ENCODE measurements at places on chromosomes 2 and 18.

GRCh38 chr2:13585732-13586131, 869.0 kb downstream of the TRIB2 start:
- DNase-seq, result no peak

- no peak for DNase-seq
Measured at GRCh38 chr2:220779931-220780330, 792.2 kb downstream of the EPHA4 start.

- DNase-seq, result no peak
Measured at GRCh38 chr2:105849431-105850179, 104.9 kb downstream of the NCK2 start.

DNA sequence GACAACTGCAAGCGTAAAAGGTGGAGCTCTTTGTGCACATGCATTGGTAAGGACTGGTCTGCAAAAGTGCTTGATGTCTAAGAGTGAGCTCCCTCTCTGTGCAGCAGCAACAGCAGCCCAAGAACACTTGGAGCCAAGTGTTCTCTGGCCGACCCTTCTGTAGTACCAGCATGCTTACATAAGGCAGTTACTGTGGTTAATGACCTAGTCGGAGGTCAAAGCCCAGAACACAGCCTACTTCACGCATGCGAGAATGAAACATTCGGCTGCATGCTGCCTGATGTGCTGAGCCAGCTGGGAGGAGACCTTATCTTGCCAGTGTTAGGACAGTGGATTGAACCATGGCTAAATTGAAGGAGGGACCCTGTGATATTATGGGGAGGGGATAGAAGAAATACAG, 21.3 kb downstream of the NCAPH start:
- DNase-seq, result no peak

DNA sequence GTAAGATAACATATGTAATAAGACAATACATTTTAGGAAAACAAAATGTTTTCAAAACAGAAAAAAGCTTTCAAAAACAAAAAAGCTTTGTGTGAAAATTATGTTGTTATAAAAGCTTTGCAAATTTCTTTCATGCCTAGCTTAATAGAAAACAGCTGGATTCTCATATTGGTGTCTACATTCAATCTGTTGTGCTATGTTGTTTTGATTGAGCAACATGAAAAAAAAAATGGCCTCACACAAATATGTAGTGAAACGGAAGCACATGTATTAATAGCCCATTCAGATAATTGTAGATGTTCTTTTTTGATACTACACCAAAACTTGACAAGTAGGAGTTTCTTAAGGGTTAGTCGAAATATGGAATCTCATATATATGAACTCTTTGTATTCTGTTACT, 197.5 kb downstream of the ZEB2 start:
- DNase-seq, result no peak

DNA sequence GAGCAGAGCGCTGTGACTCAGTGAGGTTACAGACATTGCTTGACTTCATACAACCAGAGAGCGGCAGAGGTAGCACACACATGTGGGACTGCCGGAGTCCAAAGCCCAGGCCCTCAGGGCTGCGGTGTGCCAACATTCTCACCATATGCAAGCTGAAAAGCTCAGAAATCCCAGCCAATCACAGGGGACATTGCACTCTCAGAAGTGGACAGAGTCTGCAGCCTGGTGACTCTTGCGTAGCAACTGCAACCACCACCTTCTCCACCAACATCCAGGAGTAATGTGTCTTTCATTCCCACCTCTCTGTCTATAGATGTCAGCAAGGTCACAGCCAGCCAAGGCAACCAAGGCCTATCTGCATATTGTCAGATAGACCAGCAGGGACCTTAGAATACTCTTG, 158.1 kb downstream of the TTC32 start:
- no peak for DNase-seq

- DNase-seq, result no peak
Measured at GRCh38 chr2:190271783-190272456, 47.7 kb downstream of the HIBCH start.

DNA sequence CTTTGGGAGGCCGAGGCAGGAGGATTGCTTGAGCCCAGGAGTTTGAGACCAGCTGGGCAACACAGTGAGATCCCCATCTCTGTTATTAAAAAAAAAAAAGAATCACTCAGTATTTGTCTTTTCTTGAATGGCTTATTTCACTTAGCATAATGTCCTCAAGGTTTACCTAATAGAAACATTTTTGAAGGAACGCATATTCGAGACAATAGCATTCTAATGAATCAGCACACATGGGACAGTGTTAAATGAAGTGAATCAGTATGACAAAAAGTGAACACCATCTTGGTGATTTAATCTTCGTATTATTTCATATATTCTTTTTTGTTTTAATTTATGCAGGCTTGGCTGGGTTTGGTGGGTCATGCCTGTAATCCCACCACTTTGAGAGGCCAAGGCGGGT, 44.7 kb downstream of the WIPF1 start:
- no peak for DNase-seq

- DNase-seq, result no peak
Measured at GRCh38 chr2:46870051-46870839, 45.4 kb downstream of the MCFD2 start.

DNA sequence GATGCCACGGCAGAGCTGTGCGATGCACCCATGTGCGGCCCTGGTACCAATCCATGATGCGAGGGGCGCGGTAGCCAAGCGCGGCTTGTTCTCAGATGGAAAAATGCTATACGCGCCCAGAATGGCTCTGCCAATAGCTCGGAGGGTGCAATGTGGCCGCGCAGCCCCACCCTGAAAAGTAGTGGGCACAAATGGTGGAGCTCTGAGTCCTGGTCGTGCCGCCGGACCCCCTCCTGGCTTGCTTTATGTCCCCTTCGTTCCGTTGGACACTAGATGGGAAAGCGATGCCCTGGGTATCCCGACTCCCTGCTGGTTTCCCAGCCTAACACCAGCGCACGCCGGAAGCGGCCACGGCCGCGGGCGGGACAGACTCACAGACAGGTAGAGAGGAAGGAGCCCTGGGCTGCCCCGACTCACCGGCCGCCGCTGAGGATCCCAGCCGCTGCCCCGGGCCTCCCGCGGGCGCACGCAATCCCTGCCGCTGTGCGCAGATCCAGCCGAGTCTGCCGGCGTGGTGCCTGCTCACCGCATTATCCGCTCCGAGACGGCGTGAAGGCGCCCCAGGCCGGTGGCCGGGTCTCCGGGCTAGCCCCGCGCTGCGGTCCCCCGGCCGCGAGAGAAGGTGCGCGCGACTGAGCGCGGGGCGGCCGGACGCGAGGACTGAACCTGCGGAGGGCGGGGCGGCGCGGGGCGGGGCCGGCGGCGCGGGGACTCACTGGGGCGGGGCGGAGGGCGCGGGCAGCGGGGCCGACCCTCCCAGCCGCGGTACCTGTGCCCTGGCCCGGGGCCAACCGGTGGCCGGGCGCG, at the start of gene CDC42EP3:
CDC42EP3 (minus strand) TSS at position 634 of the 807 bp plus-strand sequence. CDS start 25,055 bp downstream, outside the sequence.
- DNase-seq, result no peak

- DNase-seq, result no peak
Measured at GRCh38 chr2:118994172-118994700, 52.2 kb downstream of the MARCO start.

DNA sequence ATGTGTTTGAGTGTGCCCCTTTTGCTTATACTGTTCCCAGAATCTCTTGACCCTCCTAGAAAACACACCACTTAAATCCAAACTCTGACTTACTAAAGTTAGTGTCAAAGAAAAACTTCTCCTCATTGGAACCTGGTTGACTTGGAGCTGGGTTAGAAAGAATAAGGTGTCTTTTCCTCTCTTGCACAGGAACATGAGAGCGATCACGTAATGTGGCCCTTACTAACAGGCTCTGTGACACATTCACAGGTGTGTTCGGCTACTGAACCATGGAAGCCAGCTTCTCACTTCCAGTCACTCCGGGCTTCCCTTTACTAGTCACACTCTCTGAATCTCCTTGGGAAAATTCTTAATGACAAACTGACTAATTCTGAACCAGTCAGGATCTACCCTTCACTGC, 5.4 kb upstream of the POU3F3 start:
- peak; percentile 1 for DNase-seq

- DNase-seq, result no peak
Measured at GRCh38 chr2:158120102-158120501, 18.4 kb downstream of the UPP2 start.

- DNase-seq, result no peak
Measured at GRCh38 chr2:152846697-152847470, 128.5 kb downstream of the ARL6IP6 start.

DNA sequence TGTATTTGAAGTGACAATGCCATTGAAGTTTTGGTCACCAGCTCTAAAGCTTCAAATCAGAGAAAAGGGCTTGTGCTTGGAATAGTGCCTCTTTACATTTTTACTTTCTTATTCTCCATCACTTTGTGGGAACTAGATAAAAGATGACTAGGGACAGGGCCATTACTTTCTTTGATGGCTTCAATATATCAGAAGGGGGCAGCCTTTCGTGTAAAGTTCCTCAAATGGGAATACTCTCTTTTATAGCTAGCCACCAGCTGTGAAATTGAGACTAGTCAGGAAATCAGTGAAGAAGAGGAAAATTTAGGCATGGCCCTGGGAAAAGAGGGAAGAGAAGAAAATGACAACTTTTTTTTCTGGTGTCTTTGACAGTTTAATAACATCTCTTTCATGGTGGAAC, 242.5 kb downstream of the DCC start:
- DNase-seq, result no peak

DNA sequence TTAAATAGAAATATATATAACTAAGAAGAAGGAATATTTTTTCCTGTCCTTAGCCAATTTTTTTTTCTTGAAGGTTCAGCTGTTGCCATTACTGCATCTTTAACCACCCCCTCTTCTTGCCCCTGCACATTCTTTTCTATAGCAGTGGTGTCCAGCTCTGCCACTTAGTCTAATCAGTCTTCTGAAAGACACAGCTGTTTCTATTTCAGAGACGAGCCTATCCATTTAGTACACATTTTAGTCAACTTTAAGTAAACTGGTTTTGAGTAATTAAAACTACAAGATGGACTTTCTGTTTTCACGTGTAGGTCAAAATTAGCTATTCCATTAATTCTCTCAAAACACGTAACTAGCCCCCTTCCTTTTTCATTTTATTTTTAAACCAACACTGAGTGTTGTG, 21.0 kb downstream of the SPOPL start:
- no peak for DNase-seq

- no peak for DNase-seq
Measured at GRCh38 chr2:19203866-19204265, 154.6 kb downstream of the OSR1 start.

DNA sequence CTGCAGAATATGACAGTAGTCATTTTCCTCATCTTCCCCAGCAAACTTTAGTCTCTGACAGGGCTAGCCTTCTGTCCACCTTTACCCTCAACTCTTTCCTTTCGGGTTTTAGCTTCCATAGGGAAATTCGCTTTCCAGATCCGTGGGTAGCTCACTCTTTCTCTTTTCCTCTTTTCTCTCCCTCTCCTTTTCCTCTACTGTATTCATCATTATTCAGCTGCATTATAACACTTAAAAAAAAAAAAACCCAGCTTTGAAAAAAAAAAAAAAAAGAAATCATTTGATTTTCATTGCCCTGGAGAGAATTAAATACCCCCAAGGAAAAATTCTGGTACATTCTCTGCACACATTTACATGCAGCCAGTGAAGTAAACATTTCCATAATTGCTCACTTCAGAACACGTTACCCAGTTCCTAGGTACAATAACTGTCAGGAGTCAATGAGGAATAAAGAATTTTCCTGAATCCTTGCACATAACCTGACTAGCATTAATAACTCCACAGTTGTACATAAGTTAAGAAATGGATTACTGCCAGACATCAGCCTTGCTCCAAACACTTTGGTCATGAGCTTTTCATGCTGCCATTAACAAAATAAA, 63.5 kb downstream of the ZNF521 start:
- DNase-seq, result no peak
